ENCODE measurements at places on chromosomes 6 and 20. TPM values are rescaled to one million over a fixed set of nuclear protein-coding genes. Genes with fewer than 3 reads are reported as not detected.

The TMEM244 gene
- not detected for total RNA-seq

The TRMT11 gene
- total RNA-seq = 12.4 TPM

The ZC2HC1B gene
- not detected for total RNA-seq

The NRN1 gene
- total RNA-seq = 49.7 TPM

The FRS3 gene
- total RNA-seq = 0.95 TPM

The NOX3 gene
- total RNA-seq = not detected

The ECT2L gene
- total RNA-seq = not detected

The RUNX2 gene
- total RNA-seq = under 0.01 TPM

The NR2E1 gene
- total RNA-seq = not detected

The GRIK2 gene
- 0.09 TPM for total RNA-seq

The MAP3K4 gene
- total RNA-seq = 17.4 TPM

The CCN5 gene
- total RNA-seq = under 0.01 TPM

The SNAI1 gene
- total RNA-seq = 2.0 TPM

The PHF3 gene
- total RNA-seq = 53.1 TPM

The FHL5 gene
- total RNA-seq = not detected

The PLAGL1 gene
- 6.3 TPM for total RNA-seq

The CCM2L gene
- 19.3 TPM for total RNA-seq

The GSTA4 gene
- total RNA-seq = 20.9 TPM

The CNKSR3 gene
- 13.8 TPM for total RNA-seq

The EYA4 gene
- total RNA-seq = 0.09 TPM

The NELFE gene
- 68.1 TPM for total RNA-seq

The FIG4 gene
- 10.8 TPM for total RNA-seq

The TMEM170B gene
- total RNA-seq = 1.6 TPM

The ENPP5 gene
- not detected for total RNA-seq

The TRAPPC3L gene
- 0.11 TPM for total RNA-seq

The GSTA3 gene
- not detected for total RNA-seq

The OVOL2 gene
- total RNA-seq = not detected

The TFAP2D gene
- total RNA-seq = not detected
